ENCODE measurements at places on chromosomes 11 and 22.

DNA sequence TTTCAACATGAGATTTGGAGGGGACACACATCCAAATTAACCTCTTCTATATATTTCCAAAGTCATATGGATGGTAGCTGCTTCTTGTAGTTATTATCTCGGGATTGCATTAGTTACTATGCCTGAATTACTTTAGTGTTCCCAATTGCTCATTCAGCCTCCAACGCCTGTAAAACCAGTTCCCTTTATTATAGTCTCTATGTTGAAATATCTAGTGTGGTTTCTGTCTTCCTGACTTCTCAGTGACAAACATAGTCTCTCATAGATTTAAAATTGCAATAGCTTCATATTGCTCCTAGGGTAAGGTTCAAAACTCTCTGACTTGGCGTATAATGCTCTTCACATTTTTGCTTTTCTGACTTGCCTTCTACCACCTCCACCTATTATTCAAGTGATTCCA, 366.4 kb downstream of the CASP12 start:
- DNase-seq, result no peak

GRCh38 chr22:39490135-39490798, 11.8 kb upstream of the MIEF1 start:
- DNase-seq, result peak; percentile 58

- no peak for DNase-seq
These were observed 155.2 kb downstream of the DCDC1 start for GRCh38 chr11:31214372-31214771.

DNA sequence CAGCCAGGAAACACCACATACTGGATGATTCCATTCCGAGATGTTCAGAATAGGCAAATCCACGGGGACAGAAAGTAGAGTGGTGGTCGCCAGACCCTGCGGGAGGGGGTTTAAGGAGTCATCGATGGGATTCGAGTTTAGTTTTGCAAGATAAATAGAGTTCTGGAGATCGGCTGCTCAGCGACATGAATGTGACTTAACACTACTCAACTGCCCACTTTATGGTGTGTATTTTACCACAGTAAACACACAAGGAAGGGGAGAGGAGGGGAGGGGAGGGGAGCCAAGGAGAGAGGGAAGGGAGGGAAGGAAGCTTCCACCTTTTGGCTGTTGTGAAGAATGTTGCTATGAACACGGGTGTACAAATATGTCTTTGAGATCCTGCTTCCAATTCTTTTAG, 10.4 kb upstream of the ARHGAP8 start:
- no peak for DNase-seq

GRCh38 chr11:15560689-15561467, 446.2 kb downstream of the INSC start:
- DNase-seq, result no peak

GRCh38 chr22:24141586-24141985, 39.7 kb upstream of the SUSD2 start:
- DNase-seq, result peak; percentile 73

DNA sequence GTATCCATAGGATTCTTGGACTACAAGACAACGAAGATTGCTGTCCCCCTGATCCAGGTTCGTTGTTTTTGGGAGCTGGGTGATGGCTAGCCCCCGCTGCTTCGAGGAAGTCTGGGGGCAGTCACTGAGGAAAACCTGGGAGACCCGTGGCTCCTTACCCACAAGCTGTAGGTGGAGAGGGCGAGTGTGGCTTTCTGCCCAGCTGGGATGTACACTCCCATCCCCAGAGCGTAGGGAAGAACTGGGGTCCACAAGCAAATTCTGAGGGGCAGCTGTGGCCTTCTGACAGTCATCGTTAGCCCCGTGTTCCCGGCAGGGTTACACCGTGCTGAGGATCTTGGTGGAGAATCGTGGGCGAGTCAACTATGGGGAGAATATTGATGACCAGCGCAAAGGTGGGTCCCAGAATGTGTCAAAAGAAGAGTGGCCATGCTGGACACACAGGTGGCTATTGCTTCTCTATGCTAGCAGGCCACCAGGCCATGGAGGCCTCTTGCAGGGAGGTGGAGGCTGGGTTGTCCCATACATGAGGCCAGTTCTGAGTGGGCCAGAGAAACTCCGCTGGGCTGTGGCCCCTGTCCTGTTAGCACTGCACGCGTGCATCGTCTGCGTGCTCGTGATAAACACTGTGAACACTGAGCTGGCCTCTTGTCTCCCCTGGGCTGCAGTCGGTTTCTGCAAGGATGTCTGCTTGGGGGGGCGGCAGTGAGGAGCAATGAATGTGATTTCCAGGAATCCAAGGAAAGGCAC, 39.8 kb downstream of the GLB1L2 start:
- DNase-seq, result no peak

GRCh38 chr11:12120031-12121008, 9.9 kb downstream of the MICAL2 start:
- DNase-seq, result peak; percentile 61

- DNase-seq, result no peak
These were observed 69.7 kb downstream of the SNX19 start for GRCh38 chr11:130846606-130847005.

- DNase-seq, result no peak
These were observed 67.4 kb upstream of the DBX1 start for GRCh38 chr11:20227631-20228030.

- DNase-seq, result no peak
These were observed 3.6 kb upstream of the RRAS2 start for GRCh38 chr11:14362611-14363010.

DNA sequence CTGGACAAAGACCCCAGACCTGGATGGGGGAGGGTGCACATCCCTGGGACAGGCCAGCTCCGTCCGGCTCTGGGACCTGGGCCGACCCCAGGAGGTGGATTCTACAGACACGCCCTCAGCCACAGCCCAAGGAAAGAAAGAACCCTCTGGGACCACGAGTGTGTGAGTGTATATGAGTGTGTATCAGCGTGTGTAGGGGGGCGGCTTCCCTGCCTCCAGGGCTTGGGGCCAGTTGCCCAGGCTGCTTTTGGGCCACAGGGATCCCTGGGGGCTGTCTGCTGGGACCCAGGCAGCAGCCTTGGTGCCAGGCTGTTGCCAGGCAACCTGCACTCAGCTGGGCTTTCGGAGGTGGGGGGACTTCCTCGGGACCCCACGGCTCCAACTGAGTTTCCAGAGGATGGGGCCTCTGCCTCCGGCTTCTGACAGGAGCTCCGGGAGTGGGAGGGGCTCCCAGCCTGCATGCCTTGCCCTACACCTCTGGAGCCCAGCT, 8.9 kb downstream of the DUSP8 start:
- no peak for DNase-seq

GRCh38 chr22:50040717-50041116, 17.4 kb downstream of the TTLL8 start:
- no peak for DNase-seq

- DNase-seq, result no peak
These were observed 29.1 kb downstream of the LRFN4 start for GRCh38 chr11:66885950-66886440.

DNA sequence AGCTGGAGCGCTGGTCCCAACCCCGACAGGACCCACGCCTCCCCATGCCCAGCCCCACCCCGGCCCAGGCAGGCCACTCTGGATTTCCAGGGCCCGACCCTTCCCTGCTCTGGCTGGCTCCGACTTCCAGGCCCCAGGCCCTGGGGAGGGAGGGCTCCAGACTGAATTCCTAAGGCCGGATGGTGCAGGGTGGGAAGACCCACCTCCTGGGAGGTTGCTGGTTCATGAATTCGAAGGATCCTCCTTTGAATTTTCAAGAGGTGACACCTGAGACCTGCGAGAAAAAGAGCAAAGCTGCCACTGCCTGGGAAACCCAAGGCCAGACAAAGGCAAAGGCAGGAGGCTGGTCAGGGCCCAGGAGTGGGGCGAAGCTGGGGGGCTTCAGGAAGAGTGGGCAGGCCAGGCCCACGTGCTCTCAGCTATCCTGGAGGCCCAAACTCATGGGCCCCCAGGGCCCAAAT, 47.0 kb upstream of the LINC01488 start:
- no peak for DNase-seq

DNA sequence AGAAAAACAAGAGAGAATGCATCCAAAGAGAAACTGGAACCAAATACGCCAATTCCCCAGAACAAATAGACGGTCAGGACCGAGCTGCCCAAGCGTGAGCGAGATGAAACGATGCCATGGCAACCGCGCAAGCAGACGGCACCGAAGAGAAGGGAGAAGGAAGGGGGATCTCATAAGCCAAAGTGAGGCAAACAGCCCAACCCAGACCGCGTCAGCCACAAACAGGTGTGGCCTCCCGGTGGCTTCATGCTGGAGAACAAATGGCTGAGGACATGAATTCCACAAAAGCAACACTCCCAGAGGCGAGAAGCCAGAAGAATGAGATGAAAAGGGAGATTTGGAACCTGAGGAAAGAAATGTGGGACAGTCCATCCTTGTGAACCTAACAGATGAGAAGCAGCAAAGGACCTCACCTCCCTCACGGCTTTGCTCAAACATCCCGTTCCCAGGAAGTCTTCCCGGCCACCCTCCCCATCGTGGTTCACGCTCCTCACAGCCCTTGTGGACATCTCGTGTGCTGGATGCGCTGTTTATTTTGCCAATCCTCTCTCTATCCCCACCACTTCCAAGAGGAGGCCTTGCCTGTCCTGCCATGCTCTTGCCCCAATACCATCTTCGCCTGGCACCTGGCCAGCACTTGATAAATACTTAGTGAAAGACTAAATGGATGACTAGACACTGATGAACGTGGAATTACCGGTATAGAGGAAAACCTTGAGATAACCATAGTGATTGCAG, 89.1 kb upstream of the RTL6 start:
- peak; percentile 57 for DNase-seq

DNA sequence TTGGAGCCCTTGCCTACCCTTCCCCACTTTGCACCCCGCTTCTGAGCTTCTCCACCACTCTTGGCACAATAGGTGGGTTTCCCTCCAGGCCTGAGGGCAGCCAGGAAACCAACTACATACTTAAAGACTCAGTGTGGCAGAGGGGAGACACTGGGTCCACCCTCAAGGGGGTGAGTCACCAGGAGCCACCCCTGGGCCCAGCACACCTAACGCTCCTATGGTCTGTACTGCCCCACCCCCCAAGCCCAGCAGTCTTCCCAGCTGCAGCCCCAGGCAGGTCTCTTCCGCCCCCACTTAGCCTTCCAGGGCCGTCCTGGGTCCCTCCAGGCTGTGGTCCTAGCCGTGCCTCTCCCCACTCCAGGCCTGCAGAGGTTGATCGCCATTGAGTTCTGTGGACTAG, 3.2 kb upstream of the TMPRSS13 start:
- DNase-seq, result no peak

DNA sequence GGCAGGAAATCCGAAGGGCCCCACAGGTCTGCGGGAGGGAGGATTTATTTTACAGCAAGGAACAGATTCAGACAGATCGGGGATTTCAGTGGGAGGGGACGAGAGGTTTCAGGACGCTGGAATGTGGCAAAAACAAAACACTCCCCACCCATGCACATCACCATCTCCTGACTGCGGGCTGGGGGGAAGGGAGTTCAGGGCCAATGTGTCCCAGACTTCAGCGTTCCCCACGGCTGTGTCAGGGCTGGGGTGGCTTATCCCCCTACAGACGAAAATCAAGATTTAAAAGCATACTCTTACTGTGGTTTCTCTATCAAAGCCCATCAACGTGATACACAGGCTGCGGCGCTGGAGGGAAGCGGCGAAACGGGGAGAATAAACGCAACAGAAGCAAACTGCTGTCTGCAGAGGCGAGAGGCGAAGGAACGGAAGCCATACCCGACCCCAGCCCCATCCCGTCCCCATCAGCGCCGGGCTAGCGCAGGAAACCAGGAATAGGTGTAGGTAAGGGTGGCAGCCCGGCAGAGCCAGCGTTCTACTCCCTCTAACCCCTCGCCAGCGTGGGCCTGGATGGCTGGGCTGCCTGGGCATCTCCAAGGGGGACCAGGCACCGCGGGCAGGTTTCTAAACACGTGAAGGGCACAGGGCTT, 2.7 kb downstream of the TENM4 start:
- DNase-seq, result no peak

DNA sequence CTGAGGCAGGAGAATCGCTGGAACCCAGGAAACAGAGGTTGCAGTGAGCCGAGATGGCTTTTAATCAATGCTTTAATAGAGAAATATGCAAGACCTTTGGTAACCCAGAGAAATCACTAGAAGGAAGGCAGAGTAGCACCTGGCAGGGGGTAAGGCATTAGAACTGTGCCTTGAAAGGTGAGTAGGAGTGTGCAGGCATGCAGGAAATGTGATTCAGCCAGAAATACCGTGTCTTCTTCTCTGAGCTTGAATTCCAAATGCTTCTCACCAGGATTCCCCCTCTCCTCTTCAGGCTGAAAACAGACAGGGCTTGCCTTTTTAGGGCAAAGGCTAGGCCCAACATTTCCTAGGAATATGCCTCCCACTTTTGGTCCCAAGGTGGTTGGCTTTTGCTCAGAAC, 51.0 kb downstream of the OR4D9 start:
- no peak for DNase-seq

DNA sequence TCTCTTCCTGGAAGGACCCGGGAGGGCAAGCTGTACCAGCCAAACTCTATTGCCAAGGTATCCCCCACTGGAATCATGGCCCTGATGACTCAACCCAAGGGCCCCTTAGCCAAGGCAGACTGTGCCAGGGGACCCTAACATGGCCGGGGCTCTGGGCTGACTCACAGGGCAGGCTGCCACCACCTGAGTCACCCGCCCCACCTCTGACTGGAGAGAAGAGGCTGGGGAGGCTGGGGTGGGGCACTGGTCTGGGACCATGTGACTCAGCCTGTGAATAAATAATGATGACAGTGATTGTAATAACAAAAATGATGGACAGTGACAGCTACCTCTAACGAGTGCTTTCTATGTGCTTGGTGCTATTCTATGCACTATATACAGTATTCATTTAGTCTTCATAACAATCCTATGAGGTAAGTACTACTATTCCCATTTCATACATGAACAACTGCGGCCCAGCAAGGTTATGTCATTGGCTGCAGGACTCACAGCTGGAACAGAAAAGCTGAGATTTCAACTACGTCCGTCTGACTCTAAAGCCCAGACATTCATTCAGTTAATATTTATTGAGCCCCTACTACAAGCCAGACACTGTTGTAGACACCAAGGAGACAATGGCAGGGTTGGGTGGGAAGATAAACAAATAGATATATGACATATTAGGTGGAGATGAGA, 84.2 kb downstream of the FBXO7 start:
- peak; percentile 95 for DNase-seq

DNA sequence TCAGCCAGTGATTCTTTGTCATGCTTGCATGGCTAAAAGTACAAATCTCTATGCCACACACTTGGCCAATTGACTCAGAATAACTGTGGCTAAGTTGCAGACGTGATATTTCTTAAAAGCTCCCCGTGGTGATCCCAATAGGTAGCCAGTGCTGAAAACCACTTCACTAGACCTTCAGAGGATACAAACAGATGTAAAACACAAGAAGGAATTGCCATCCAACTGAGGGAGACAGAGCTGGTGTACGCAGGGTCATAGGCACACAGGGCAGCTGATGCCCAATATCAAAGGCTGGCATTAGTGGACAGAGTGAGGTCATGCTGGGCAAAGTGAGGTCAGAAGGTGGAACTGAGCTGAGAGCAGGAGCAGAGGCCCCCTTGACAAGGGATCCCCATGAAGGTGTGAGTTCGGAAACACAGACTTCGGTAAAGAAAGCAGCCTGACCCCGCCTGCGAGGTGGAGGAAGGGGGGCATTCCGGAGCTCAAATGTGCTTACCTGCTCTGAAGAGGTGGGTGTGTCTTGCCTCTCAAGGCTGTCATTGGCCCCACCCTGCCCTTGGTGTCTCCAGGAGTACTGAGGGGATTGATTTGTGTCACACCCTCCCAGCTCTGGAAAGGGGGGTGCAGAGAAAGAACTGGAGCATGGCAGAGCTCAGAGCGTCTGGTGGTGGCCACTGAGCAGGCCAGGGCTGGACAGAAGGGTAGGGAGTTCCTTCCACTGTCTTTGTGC, 344.9 kb upstream of the B3GAT1 start:
- no peak for DNase-seq
